Activated CD4-positive, CD25-positive, alpha-beta regulatory T cell (primary cell): ENCODE measurements at places on chromosomes 1 and 21.

- DNase-seq = no peak
Measured at GRCh38 chr1:101025283-101025656, 314 bp downstream of the DPH5 start.

DNA sequence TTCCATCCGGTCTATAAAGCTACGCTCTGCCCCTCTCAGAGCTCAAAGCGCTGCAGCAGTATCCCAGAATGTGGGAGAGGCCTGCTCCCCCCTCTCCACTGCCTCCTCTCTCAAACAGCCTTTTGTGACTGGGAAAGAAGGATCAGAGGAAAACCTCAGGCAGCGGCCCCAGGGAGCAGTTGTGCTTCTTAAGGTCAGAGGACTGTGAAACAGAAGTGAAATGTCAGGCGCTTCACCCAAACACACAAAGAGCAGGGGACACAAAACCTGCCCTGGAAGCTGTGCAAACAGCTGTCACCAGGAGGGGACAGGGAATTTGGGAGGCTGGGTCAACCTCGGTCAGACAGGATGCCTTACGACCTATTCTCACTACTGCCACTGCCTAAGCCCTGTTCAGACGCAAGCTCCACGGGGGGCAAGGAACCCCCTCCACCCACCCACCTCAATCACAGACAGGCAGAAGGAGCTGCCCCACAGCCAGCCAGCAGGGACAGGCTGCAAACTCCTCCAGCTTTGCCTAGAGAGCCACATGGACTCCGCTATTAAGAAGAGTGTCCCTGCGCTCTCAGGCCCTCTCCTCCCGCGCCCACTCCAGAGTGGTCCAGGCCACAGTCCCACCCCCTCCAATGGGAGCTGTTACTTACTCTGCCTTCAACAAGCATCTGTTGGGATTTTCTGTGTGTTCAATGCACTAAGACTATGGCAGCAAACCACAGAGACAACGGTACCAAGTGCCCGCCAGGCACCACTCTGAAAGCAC is 14.6 kb downstream of the SSBP3 start:
- no peak for DNase-seq

GRCh38 chr1:3767328-3767925 is 5.1 kb upstream of the SMIM1 start:
- DNase-seq = no peak

DNA sequence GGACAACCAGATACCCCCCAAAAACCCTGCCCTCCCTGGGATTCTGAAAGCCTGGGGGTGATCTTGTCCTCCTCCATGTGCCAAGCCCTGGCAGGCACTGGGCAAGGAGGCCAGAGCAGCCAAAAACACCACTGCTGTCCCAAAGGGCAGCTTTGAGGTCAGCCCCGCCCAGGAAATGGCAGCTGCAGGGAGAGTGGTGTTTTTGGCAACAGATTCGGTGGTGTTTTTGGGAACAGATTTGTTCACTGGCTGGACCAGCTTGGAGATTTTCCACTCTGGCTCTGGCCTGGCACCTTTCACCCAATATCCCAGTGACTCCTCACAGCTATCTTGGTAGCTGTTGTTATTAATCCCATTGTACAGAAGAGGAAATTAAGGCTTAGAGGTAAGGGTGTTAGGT is 34.7 kb downstream of the LRP8 start:
- no peak for DNase-seq

DNA sequence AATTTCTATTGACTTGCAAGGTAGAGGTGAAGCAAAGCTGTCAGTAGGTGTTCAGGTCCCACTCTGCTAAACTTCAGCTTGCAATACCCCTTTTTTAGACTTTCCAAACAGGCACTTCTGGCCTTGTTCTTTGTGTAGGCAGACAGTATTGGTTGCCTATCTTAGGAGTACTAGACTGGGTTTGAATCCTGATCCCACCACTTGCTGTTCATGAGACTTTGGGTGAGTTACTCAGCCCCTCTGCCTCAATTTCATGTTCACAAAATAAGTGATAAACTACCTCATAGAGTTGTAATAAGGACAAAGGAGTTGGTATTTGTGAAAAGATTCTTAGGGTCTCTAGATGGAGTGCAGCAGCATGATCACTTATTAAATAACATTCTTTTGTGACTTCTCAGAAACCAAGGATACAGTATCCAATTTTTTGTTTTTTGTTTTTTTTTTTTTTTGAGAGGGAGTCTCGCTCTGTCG is 5.2 kb downstream of the RCC1 start:
- DNase-seq = no peak

- no peak for DNase-seq
Measured at GRCh38 chr1:229988534-229988933, 78.5 kb upstream of the GALNT2 start.

- DNase-seq = no peak
Measured at GRCh38 chr1:63675420-63675931, 82.3 kb downstream of the PGM1 start.

DNA sequence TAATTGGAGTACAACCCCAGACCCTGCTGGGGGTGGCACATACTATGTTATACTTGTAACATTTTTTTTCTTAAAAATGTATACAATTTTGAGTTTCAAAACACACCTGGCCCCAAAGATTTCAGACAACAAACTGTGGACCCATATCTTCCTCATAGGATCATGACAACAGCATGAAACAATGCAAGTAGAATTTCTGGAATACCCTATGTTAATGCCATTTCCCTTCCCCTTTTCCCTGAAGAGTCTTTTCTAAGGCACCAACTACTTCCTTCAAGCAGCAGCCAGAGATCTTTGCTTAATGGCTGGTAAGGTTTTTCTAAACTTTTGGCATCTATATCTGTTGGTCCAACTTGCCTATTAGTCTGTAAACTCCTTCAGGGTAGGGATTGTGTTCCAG is 99.9 kb upstream of the SERBP1 start:
- DNase-seq = no peak

DNA sequence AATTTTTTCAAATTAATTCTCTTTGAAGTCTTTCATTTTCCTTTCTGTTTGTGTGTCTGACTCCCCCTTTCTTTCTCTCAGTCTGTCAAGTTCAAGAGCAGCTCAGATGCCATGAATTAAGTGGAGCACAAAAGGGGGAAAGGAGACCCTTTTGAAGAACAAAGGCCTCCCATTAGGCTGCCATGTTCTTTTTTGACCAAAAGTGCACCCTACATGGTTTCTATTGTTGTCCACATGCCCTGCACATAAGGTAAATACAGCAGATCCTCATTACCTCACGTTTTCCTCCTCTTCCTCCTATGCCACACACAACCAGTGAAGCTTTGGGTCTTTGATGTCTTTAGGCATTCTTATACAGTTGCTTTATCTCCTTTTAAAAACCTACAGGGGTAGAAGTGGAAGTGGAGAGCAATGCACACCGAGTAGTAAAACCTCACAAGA is 47.7 kb downstream of the POU2F1 start:
- no peak for DNase-seq

- no peak for DNase-seq
Measured at GRCh38 chr1:190762325-190762724, 284.7 kb upstream of the BRINP3 start.

DNA sequence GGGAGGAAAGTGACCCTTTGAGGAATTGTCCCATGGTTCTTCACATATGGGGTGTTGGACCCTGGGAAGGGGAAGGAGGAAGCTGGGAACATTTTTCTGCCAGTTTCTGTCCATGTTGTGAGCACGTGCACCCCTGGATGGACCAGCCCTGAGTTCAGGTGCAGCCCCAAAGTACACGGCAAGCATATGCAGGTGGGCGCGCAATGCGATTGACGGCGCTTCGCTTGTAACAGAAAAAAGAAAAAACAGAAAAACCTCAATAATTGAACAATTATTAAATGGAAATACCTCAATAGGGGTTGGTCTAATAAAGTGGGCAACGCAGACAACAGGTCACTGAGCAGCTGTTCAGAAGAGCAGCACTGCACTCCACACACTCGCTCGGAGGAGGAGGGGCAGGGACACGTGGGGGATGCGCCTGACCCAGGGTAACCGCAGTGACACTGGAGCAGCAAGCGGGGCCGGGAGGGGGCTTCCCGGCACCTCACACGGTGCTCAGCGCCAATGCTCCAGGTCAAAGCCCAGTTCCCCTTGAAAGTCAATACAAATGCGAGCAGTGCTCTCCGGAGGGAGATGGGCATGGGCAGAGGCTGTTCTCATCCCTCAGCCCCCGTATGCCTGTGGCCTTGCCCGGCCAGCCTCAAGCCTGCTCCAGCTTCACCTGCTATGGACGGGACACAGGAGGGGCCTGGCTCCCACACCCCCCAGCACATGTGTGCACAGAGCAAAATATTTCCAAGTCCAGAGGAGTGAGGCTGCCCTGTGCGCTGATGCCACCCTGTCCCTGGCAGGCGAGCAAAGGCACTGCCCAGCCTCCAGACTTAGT is 6.6 kb upstream of the ACTRT2 start:
- DNase-seq = no peak

- no peak for DNase-seq
Measured at GRCh38 chr1:43349594-43350306, 9.0 kb upstream of the CDC20 start.

DNA sequence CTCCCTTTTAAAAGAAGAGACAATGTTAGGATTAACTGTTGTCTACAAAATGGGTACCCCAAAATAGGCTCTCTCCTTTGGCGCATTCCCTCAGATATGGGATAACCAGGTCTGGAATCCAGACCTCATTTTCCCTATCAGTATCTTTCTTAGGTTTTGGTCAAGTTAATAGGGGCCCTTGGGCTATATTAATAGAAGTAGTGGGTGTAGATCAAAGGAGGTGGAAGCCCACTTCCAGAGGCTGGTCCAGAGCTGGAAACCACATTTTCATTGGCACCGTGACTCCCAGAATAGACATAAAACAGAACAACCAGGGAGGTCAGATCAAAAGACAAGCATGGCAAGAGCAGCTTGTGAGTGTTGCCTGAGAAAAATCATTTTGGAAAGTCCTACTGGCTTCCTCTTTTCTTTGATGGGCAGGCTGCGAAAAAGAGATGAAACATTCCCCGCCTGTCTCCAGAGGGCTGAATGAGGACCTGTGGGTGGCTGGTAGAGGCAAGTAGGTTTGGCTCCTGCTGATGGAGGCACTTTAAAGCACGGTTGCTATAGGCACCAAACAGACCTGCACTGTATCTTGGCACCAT is 25.8 kb upstream of the KIF21B start:
- no peak for DNase-seq

GRCh38 chr21:41651830-41652229 is 115.0 kb downstream of the RIPK4 start:
- no peak for DNase-seq

DNA sequence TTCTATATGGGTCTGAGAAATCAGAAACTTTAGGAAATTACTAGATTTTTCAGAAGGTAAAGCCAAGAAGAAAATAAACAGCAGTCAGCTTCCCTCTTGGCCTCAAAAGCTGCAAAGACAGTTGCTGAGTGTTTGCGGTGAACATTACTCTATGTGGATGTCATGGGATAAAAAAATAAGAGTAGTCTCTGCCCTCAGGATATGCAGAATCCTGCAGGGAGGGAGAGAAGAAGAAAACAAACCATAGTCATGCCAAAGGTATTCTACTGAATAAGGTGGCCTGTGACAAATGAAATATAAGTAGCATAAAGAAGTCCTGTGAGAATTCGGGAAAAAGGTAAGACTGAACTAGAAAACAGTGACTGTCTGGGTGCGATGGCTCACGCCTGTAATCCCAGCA is 19.0 kb downstream of the YARS1 start:
- no peak for DNase-seq

DNA sequence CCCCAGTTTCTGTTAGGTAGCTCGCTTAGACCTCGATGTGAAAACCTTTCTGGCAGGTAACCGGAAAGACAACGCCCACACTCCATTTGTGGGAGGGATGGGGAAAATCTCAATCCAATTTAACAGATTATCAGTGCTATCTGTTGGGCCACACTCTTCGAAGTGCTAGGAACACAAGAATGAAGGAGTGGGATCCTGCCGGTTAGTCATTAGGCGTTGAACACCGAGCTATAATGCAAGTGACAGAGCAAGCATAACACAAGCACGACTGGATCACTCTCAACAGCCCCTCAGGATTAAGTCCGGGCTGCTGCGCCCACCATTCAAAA is 531 bp downstream of the SNIP1 start:
- no peak for DNase-seq

GRCh38 chr1:247639381-247639981 is 34.1 kb downstream of the OR2G3 start:
- DNase-seq = no peak

GRCh38 chr1:20390589-20391331 is 95.2 kb downstream of the CAMK2N1 start:
- DNase-seq = no peak

DNA sequence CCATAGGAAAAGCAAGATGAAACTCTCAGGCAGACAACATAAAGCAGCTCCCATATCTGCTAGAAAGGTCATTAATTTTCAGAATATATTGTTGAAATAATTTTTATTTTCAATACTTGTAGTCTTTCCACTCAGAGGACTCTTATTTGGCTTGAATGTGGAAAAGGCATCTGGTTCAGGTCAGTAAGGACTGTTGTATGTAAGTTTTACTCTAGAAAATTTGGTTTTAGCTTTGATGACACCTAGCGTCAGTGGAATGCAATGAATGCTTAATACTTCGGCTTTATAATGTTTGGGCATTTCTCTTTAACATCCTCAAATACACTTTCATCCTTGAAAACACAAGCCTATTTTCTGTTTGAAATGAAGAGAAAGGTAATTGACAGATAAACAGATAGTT is 63.3 kb downstream of the LRRC40 start:
- DNase-seq = no peak

DNA sequence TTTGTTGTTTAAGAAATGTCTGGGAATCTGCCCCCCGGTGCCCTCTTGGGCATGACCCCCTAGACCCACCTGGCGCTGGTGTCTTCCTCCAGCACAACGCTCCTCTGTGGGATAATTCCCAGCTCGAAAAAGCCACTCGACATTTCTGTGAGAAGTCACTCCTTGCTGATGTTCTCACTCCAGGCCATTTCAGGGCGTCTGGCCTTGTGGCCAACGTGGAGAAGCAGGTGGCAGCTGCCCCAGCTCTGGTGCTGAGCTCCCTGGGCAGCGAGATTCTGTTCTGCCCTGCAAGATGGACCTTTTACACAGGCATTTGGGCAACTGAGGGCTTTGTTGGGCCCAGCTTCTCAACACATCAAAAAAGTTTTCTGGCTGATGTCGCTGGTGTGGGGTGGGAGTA is 147.7 kb upstream of the WNT4 start:
- DNase-seq = no peak

DNA sequence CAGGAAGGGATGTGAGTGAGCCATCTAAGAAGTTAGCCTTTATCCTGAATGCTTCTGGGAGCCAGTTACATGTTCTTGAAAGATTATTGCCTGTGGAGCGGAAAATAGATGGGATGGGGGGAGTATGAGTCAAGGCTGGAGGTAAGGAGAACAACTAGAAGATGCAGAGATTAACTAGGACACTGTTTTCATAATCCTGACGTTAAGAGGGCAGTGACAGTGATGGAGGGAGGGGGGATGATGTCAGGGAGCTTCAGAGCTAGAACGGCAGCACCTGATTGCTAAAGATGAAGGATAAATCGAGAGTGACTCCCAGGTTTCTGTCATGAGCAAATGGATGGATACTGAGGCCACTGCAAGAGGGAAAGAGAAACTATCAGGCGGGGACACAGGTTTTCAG is 10.0 kb upstream of the RCSD1 start:
- no peak for DNase-seq

- no peak for DNase-seq
Measured at GRCh38 chr1:209629621-209630382, 22.4 kb downstream of the LAMB3 start.

- DNase-seq = no peak
Measured at GRCh38 chr1:246170574-246171261, 336.4 kb downstream of the SMYD3 start.

GRCh38 chr1:201212461-201213055 is 21.9 kb downstream of the IGFN1 start:
- DNase-seq = no peak
